Activated effector memory CD4-positive, alpha-beta T cell treated with Interleukin-2 at 50 U/mL for 16 hours (primary cell): ENCODE measurements at places on chromosomes 5 and 9.

- no peak for DNase-seq
Observed at GRCh38 chr5:176171171-176171760, 67.0 kb upstream of the SIMC1 start.

DNA sequence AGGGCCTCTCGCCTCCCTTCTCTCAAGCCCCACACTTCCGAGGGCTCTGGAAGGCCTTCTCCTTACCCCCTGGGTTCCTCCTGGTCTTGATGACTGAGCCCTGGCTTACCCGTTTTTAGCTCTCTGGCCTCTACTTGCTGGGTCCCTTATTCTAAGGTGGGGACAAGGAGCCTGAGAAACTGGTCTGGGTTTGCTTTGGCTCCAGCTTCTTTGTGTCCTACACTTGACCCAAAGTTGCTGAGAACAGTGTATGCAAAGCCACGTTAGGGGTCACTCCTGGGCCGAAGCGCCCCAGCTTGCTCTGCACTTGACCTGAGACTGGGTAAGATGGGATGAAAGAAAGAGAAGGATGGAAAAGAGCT lies 788 bp downstream of the ZNF346 start:
- DNase-seq: no peak

GRCh38 chr5:11104651-11105112 lies 343.6 kb upstream of the DAP start:
- DNase-seq: no peak

- DNase-seq: peak; percentile 16
Observed at GRCh38 chr5:98770209-98770910, 3.1 kb upstream of the RGMB start.

DNA sequence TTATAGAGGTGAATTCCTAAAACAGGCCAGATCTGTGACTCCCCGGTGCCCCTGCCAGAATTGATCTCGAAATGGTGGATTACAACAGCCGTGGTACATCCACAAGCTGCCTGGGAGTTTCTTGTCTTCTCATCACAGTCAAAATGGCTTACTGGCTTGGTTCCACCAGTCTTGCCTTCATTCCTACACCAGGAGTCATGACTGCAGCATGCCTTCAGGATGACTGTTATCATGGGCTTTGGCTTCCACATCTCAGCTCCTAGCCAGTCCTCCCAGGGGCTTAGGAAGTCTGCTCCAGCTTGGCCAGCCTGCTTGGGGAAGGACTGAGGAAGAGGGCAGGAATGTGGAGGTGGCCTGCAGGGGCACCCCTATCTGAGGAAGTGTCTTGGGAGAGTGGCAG lies 132.9 kb upstream of the NR3C1 start:
- DNase-seq: no peak

GRCh38 chr9:92100237-92100911 lies 14.8 kb downstream of the SPTLC1 start:
- DNase-seq: no peak

- no peak for DNase-seq
Observed at GRCh38 chr5:173302546-173303155, 25.6 kb downstream of the STC2 start.

- no peak for DNase-seq
Observed at GRCh38 chr5:10452768-10453331, 11.2 kb downstream of the ROPN1L start.

DNA sequence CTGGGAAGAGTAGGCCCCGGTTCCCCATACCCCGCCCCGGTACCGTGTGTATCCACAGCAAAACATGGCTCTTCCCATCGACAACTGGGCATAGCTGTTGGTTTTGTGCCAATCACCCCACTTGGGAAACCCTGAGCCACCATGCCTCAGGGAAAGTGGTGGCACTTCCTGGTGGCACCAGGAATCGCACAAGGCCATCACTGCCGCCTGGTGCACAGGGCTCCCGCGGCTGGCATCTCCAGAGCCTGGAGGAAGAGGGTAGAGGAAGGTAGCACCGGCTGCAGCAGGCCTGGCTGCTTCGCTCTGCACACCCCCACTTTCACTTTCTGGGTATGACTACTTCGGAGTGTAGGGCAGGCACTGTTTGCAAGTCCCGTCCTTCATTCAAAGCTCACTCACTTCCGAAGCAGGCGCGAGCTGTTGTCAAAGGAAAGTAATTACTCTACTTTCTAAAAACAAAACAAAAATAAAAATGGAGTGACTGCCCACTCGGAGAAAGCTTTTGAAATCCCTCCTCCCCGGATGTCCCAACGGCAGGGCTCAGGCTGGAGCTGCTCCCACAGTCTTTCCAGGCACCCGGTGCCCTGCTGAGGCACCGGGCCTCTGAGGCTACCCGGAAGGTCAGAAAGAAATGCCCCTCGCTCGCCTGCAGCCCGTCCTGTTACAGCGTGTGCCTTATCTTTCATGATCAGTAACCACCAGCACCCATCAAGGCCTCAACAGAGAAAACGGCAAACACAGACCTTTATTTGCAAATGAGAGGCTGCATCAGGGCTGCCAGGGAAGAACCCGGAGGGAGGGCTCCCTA lies 2.0 kb downstream of the BRD3 start:
- peak; percentile 30 for DNase-seq

GRCh38 chr9:92048924-92049625 lies 66.1 kb downstream of the SPTLC1 start:
- no peak for DNase-seq

GRCh38 chr9:27835746-27836145 lies 262.5 kb upstream of the C9orf72 start:
- no peak for DNase-seq

DNA sequence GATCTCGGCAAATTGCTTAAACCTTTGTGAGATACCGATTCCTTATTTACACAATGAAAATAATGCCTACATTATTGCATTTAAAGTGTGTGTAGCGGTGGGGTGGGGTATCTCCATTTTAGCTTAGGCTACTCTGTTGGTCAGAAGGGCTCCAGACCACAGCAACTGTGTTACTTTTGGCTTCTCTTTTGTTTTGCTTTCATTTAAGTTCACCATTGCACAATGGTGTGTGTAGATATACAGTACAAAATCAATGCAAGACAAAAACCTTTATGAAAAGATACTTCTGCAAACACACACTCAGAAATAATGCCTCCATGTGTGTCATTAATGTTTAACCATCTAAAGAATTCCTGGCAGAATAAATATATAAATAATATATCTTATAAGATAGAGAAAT lies 279.4 kb downstream of the FBXL17 start:
- DNase-seq: no peak

DNA sequence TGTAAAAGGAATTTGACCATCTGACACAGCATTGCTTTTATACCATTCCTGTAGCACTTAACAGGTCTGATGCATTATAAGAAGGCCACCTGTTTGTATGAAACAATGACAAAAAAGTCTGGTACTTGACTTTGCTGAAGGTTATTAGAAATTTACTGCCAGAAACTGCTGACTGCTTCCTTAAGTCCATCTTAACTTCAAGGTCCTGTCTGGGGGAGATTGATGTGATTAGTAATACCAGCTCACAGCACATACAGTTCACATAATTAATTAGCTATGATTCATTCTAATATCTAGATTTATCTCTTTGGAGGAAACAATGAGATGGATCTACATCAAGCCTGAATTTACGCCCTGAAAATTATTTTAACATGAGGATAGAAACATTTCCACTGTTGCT lies 49.6 kb upstream of the TEK start:
- no peak for DNase-seq

GRCh38 chr9:121708768-121709488 lies 57.5 kb downstream of the DAB2IP start:
- DNase-seq: no peak

DNA sequence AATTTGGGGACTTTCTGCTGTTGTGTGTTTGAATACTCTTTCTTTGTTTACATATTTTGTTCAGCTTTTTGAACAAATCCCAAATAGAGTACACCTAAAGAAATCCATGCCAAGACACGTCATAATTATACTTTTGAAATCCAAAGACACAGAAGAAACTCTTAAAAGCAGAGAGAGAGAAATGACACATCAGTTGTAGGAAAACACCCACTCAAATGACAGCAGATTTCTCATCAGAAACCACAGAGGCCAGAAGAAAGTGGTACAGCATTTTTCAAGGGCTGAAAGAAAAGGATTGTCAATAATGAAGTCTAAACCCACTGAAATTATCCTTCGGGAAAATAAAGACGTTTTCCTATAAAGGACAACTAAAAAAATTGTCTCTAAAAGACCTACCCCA lies 378.6 kb downstream of the GADD45G start:
- no peak for DNase-seq

GRCh38 chr9:135079676-135080075 lies 7.8 kb upstream of the OLFM1 start:
- DNase-seq: no peak

- no peak for DNase-seq
Observed at GRCh38 chr9:86774116-86774515, 173.2 kb downstream of the GAS1 start.

GRCh38 chr5:36796155-36796554 lies 80.4 kb upstream of the NIPBL start:
- DNase-seq: no peak

DNA sequence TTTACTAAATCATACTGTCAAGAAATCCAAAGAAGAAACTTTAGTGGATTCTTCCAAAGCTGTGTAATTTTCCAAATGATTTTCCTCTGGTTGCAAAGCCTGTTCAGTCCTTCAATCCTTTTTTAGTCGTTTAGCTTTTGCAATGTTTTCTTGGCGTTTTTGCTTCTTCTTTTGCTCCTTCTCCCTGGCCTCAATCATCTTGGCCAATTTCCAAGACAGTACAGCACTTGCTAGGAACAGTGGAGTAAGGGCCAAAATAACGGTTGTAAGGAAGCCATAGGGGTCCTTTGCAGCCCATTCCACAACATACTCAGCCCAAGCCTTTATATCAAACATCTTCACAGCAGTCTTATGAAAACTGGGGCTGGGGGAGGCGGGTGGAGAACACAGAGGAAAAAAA lies 2.4 kb downstream of the SMIM15 start:
- DNase-seq: no peak

DNA sequence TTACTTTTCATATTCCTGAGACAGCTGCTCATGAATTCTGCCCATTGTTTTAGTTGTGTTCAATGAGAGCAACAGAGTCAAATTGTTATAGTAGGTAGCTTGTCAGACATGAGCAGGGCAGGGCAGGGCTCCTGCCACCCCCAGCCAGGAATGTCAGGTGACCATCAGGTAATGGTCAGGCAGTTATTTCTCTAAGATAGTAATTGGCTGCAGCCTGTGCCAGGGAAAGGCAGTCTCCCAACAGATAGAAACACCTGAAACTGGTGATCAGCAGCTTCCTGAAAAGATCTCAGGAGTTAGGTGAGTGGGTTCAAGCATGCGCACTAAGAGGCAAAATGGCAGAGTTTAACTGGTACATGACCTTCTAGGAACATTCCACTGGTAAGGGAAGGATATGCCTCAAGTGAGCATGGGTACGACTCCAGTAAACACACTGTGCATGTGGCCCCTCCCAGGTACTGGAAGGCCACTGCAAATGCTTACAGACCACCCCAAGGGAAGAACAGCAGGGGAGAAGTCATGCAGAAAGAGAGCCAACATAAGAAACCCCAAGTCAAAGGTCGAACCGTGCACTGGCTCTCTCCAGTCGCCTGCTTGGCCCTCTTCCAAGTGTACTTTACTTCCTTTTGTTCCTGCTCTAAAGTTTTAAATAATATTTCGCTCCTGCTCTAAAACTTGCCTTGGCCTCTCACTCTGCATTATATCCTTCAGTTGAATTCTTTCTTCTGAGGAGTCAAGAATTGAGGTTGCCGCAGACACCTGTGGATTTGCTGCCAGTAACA lies 25.1 kb downstream of the CARTPT start:
- DNase-seq: no peak

DNA sequence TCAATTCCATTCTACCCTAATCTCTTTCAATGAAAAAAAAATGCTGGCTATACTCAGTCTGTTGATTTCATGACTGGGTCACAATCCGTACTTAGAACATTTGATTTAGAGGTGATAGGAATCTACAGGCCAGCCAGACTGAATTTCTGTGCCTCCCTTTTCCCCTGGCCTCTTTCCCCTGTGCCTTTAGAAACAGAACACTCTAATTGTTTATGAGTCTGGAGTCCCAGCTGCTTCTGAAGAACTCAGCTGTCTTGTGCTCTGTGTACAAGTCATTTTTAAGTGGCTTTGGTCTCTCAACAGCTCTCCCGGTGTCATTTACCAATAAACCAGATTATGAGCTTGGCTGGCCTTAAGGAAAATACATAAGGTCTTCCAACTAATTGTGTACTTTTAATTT lies 94.1 kb upstream of the ITGA2 start:
- no peak for DNase-seq

DNA sequence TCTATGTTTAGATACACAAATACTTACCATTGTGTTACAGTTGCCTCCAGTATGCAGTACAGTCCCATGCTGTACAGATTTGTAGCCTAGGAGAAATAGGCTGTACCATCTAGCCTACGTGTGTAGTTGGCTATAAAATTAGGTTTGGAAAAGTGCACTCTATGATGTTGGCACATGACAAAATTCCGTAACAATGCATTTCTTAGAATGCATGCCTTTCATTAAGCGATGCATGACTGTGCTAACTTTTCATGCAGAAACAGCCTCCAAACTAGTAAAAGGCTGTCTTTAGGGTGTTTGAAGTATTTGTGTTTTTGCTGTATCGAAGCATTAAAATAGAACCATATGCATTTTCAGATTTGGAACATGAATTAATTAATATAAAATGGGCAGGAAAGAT lies 157.9 kb downstream of the RMI1 start:
- no peak for DNase-seq

GRCh38 chr5:180595381-180596114 lies 4.2 kb upstream of the SCGB3A1 start:
- DNase-seq: no peak

DNA sequence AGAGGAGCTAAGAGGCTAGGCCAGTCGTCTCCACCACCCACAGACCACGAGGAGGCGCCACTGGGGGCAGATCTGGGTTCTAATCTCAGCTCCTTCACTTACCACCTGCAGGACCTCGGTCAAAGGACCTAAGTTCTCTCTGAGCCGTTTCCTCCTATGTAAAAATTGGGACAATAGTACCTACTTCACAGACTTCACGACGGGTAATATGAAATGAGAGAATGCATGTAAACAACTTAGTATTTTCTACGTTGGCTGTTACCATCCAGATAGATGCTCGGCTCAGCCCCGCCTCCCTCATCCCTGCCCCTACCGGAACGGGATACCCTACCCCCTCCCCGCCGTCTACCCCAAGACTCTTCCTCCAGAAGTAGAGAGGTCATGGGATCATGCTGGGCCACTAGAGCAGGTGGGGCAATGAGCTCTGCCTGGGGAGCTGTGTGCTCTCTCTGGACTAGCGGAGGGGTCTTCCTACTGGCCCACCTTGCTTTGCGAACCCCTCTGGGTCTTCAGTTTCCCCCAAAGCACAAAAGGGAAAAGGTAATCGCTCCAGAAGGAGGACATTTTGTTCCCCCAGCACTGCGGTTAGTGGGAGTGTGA lies 541 bp downstream of the GNPDA1 start:
- DNase-seq: peak; percentile 36
